ENCODE measurements at places on chromosomes 6 and 20. TPM values are rescaled to one million over a fixed set of nuclear protein-coding genes. Genes with fewer than 3 reads are reported as not detected.

DNA sequence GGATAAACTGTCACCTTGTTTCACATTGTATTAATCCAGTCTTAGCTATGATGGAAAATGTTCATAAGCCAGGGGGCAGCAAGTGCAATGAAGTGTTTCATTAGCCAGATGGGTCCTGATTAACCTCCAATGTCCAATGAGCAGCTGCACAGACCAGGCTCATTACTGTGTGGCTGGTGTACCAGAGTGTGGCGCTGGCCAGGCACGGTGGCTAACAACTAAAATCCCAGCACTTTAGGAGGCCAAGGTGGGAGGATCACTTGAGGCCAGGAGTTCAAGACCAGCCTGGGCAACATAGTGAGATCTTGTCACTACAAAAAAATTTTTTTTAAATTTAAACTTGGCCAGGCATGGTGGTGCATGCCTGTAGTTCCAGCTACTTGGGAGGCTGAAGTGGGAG, 201.7 kb upstream of the FOXQ1 start:
- DNase-seq = no peak

GRCh38 chr6:108820006-108820405, 28.2 kb upstream of the ARMC2 start:
- DNase-seq = no peak

DNA sequence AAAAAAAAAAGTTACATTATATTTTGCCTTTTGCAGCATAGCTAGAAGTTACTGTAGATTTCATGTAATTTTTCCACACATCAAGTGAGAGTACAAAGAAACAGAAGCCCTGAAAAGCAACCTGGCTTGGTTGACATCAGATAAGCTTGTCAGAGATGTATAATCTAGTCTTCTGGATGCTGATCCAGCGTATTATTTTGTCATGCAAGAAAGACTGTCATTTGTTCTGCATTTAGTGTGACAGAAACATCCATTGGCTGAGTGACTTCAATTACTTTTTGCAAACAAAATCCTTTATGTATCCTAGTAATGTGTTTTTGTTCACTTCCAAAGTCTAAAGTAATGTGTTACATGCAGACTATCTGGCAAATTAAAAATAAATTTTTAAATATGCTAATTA, 75.3 kb downstream of the FAM83B start:
- DNase-seq = no peak

- DNase-seq = no peak
Observed at GRCh38 chr20:58603721-58604120, 47.4 kb upstream of the STX16 start.

GRCh38 chr6:95587989-95588388, 10.7 kb downstream of the MANEA start:
- no peak for DNase-seq

TNNC2 gene
- total RNA-seq = not detected

- no peak for DNase-seq
Observed at GRCh38 chr20:53934421-53935343, 135.7 kb downstream of the BCAS1 start.

DNA sequence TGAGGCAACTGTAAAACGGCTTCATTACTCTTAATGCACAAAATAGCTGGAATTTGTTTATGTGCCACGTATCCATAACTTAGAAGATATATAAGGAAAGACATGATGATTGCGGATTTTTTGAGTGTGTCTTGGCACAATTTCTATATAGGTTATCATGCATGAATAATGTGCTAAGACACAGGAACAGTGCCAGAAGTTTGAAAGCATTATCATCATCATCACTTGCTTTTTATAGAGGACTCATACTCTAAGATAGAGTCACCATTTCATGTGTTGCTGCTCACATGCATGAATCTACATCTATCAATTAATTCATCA, 113.4 kb downstream of the ELOVL4 start:
- no peak for DNase-seq

DNA sequence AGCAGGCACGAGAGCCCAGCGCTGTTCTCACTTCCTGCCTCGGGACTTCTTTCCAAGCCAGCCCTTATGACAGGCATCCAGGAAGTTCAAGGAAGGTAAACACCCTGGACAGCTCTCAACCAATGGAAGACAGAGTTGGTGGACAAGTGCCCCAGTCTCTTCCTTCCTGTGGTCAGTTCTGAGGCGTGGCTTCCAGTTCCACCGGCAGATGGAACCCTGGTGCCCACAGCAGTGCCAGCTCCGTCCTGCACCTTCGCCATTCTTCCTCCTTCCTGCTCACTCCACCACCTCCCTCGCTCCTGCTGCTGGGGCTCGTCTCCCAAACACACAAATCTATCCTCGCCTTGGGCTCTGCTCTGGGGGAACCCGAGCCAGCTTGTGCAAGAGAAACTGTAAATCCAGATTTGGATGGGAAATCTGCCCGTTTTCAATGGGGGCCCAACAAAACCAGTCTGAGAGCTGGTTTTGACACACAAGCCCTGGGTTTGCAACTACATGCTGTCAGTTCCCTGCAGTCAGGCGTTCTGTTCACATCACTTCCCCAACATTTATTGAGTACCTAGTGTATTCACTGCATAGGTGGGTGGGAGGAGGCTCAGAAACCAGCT, 162.7 kb downstream of the GRM4 start:
- DNase-seq = no peak

GRCh38 chr6:25180630-25181349, 98.4 kb upstream of the CARMIL1 start:
- no peak for DNase-seq

DNA sequence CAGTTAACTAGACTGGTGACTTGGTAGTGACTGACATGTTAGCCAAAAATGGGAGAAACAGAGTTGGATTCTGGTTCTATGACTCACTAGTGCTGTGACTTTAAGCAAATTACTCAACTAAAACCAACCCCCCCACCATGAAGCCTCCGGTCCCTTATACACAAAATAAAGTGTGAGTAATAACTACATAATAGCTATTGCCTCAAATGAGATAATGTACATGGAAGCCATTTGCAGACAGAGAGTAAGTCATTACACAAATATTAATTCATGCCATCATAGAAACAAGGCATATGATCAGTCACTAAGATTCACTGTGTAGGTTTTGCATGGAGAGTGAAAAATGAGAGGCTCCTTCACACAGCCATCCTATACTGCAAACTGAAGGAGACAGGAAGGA, 111.9 kb downstream of the HIVEP2 start:
- no peak for DNase-seq

- DNase-seq = no peak
Observed at GRCh38 chr20:15840636-15841301, 732.5 kb downstream of the KIF16B start.

- no peak for DNase-seq
Observed at GRCh38 chr6:88864359-88865054, 98.9 kb downstream of the RNGTT start.

DNA sequence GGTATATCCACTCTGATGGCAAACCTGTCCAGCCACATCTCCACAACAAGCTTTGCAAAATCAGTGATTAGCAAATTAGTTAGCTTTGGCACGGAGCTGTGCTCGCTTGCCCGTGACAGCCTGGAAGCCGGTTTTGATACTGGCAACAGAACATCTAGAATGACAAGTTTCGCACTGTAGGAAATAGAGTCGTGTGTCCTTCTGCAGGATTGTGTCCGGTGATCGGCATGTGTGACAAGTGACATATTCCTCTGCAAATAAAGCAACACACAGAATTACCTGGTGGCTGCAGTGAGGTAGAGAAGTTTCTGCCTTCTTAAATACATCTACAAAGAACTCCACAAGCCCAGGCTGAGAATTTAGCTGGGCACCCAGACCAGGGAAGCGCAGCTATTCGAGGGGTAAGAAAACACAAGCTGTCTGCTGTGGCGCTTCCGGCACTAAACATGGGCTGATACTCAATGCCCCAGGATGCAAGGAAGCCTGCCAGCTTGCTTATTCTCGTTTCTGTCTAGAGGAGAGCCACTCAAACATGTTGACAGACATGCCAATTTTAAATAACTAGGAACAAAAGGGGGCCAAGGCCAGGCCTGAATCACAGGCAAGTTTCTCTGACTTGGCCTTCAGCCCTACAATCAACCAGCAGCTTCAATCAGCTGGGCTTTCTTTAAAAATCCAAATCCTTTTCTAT, 22.2 kb downstream of the EIF2S2 start:
- no peak for DNase-seq

GRCh38 chr20:17556837-17557674, 12.8 kb upstream of the DSTN start:
- no peak for DNase-seq

WFDC2 gene
- 7.4 TPM for total RNA-seq

- no peak for DNase-seq
Observed at GRCh38 chr6:3762359-3762758, 10.8 kb upstream of the PXDC1 start.

GRCh38 chr6:139448051-139448649, 73.7 kb upstream of the CITED2 start:
- DNase-seq = no peak

EYA4 gene
- total RNA-seq = 0.86 TPM

GRCh38 chr20:9141921-9142320, 73.0 kb downstream of the PLCB4 start:
- no peak for DNase-seq

SLC13A3 gene
- 6.1 TPM for total RNA-seq

PI3 gene
- not detected for total RNA-seq

DNA sequence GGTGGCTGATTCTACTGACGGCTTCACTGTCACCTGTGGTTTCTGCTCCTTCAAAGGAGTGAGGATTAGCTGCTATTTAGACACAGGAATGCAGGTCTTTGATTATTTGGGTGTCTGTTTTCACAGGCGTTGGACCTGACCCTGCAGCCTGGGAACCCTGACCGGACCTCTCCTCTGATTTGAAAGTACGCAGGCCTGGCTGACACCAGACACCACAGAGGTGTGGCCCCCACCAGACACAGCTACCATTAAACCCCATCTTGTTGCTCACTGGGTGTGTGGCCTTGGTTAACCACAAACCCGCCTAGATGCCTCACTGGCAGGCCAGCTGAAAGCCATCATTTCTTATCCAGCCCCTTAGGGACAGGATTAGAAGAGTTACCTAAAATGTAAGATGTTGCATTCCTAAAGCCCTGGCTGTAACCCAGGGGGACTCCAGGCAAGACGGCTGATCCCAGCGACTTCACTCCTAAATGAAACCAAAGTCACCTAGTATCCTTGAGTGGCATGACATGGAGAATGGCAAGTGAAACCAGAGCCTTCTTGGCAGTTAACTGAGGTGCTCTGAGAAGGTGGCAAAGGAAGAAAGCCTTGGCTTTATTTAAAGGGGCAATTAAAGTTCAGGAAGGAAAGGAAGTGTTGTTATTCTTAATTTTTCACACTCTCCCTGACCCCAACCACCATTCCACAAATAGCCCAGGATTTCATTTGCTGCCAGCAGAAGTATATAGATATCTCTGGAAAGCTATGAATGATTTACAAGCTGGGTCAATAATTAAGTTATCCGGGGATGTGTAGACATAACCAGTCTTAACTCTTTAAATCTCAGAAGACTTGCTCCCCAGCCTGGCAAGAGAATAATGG, 169.9 kb downstream of the QRSL1 start:
- DNase-seq = no peak

GRCh38 chr6:94623586-94623985, 953.7 kb upstream of the MANEA start:
- no peak for DNase-seq

GRCh38 chr6:91786474-91787184, 1199.8 kb upstream of the MAP3K7 start:
- DNase-seq = no peak

CD109 gene
- total RNA-seq = 0.73 TPM

All from neural crest cell (in vitro differentiated cells).